ENCODE measurements at places on chromosomes 12 and 14. TPM values are rescaled to one million over a fixed set of nuclear protein-coding genes. Genes with fewer than 3 reads are reported as not detected.

DNA sequence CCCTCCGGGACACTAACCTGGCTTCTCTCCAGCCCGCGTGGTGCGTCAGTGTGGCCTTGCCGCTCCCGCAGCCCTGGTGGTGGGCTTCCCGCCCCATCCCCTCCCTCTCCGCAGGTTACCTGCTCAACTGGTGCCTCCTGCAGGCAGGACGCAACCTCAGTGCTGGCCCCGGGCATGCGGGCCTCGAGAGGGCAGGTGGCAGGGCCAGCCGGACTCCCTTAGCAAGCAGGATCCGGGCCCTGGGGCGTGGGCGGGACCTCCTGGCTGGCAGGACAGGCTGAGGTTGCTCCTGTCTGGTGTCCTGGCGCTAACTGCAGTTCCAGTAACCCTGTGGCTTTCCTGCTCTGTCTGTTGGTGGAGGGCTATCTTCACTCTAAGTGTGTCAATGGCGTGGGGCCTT, 8.6 kb upstream of the ADSS1 start:
- no peak for DNase-seq

GRCh38 chr14:67459336-67459735, 29.2 kb downstream of the TMEM229B start:
- DNase-seq = no peak

- DNase-seq = no peak
Observed at GRCh38 chr12:24398605-24399004, 449.1 kb upstream of the SOX5 start.

DNA sequence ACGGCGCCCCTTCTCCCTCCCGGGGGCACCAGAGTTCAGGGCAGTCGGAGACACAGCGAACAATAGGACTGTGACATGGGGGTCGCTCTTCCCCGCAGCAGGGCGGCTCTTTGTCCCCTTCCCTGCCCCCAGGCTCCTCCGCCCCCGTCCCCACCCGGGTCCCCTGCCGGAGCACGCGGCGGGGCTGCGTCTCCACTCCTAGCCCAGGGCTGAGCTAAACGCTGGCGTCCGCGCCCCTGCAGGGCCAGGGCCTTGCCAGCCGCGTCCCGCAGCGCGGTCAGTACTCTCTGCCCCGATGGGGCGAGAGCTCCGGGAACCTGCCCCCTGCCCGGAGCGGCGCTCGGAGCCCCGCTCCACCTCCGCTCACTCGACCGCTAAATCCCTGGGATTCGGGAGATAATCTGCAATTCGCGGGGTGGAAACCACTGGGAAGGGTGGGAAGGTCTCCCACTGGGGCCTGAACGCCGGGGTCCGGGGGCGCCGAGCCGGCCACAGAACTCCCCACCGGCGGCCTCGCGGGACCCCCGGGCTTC, 825 bp upstream of the CCDC85C start:
- DNase-seq = no peak

- no peak for DNase-seq
Observed at GRCh38 chr14:100803226-100803625, 22.7 kb upstream of the MEG3 start.

- no peak for DNase-seq
Observed at GRCh38 chr12:32881107-32881506, 15.5 kb downstream of the PKP2 start.

DNA sequence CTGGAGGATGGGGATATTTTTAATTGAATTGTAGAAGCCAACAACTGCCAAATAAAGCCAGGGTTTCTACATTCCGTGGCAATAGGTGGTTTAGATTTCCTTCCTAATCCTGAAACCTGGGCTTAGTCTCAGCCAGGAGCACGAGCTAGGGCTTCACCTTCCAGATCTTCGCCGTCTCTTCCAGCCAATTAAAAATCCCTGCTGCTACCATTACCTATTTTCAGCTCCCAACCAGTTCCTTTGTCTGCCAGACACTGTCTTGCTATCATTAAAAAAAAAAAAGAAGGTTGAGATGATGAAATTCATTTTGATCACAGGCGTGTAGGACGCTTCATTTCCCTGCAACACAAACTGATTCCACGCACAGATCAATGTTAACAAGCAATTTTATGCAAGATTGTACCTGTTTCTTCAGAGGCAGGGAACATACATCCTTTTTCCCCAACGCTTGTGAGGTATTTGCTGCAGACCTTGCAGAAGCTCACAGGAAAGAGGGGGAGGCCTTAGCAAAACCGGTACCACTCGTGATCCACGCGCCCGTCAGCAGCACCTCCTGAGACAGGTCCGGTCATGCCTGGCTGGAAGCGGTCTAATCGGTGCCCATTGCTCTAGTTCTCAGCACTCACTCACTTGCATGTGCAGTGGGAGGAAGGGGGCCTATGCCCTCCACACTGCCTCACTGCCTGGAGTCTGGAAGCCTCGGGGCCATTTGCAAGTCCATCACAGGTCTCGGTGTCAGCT, 65.1 kb downstream of the SLC6A12 start:
- DNase-seq = no peak

DNA sequence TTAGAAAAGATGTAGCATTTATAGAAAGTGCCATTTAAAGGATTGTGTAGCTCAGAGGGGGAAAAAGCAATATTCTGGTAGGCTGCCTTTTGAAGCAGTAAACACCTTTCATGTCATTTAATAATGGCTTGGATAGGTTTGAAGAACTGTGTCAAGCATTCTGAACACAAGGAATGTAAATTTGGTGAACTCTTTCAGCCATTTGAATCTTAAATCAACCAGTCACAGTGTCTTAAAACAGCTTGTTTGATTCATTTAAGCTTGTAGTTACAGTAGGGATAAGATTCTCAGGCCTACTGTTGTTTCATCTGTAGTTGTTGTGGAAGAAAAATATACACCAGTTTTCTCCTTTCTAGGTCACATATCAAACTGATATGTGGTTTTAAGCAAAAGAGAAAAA, 299.4 kb upstream of the NOVA1 start:
- DNase-seq = no peak

DNA sequence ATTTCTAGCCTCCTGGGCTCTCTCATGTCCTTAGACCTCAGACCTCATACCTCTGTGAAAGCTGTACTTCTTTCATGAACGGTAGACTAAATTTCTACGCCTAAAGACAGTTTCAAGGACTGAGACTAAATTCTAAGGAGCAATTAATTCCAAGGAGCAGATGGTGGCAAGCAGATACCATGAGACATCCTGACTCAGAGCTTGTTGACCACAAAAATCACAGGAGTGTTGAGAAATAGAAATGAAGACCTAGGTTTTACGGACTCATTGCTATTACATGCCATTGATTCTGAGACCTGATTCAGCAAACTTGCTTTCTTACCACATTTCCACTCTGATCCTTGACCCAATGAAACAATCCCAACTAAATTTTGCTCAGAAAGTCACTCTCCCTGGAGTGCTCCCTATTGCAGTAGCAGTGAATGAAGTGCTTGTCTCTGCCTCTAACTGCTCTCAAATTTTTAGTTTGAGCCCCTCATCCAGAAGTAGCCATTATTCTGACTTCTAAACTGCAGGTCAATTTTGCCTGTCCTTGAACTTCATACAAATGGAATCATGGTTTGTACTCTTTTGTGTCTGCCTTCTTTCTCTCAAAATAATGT, 52.0 kb downstream of the PEX5 start:
- DNase-seq = no peak

- DNase-seq = no peak
Observed at GRCh38 chr14:94089479-94089878, 8.4 kb downstream of the IFI27L1 start.

The HSPB8 gene
- 529 TPM for total RNA-seq

The SERPINA9 gene
- not detected for total RNA-seq

The WNT1 gene
- not detected for total RNA-seq

The AMDHD1 gene
- 0.38 TPM for total RNA-seq

The KIF26A gene
- total RNA-seq = 6.8 TPM

The LPAR5 gene
- 2.6 TPM for total RNA-seq

The RPL10L gene
- not detected for total RNA-seq

The ALX1 gene
- total RNA-seq = not detected

All from cardiac septum (tissue), 1 donor.